ENCODE measurements at places on chromosomes 12 and 14.

DNA sequence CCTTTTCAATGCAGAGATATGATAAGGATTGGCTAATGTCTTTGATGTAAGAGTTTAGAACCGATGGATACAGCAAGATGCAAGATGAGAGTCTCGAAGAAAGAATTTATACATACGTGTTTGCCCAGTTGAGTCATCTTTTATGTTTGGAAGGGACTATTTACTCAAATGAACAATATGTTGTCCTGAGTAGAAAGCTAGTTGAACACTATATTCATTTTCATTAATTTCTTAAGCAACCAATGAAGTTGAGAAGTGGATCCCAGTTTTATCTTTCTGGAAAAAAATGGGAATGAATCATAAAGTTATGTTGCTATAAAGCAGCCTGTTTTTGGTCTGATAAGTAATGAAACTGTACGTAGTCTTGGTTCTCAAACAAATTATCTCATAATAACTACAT lies 1431.7 kb upstream of the FLRT2 start:
- DNase-seq, result no peak

DNA sequence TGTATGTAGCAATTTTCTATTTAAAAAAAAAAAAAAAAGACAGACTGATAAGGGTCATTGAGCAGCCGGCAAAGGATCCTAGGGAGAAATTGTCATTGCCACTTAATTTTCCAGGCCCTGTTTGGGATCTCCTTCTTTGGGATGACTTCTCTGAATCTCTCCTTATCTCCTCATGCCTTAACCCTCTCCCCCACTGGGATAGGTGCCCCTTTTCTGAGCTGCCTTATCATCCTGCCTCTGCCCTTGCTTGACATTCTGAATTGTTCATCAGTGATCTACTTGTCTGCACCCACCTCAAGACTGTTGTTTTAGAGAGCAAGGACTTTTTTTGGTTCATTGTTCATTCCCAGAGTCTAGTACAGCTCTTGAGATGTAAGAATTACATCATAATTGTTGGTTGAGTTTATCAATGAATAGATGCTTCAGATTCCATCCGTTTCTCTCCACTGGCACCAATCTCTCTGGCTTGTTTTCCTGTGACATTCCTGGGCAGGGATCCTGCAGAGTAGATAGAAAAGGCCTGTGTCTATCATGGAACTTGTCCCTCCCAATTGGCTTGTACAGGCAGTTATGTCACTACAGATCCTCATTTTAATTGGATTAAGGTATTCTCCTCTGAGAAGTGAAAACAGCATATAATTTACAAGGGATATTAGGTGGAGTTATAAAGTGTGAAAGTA lies 42.6 kb downstream of the SOCS2 start:
- no peak for DNase-seq

DNA sequence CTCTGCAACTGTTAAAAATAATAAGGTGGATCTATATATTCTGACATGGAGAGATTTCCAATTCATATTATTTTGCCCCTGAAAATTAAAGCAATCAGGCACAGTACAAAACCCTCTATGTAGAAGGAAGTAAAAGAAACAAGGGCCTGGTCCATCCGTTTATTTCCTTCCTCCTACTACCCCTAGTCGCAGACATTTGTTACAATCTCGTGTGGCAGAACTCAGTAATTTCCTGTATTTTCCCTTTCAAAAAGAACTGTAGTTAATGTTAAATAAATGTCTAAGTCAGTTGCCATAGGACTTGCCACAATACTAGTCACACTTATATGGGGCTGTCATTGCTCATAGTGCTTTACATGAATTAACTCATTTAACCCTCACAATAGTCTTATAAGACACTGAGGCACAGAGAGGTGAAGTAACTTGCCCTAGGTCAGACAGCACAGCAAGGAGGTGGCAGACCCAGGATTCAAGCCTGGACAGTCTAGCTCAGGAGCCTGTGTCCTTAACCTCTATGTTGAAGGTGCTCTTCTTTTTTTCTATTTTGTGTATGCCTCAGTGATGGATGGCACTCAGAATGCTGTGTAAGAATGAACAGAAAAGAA lies 24.2 kb downstream of the NINJ2 start:
- DNase-seq, result no peak

GRCh38 chr14:90523961-90524875 lies 127.4 kb downstream of the CALM1 start:
- DNase-seq, result no peak

GRCh38 chr14:97900196-97900854 lies 1103.1 kb downstream of the VRK1 start:
- DNase-seq, result no peak

- DNase-seq, result no peak
Observed at GRCh38 chr12:105850103-105850968, 288.4 kb downstream of the NUAK1 start.

DNA sequence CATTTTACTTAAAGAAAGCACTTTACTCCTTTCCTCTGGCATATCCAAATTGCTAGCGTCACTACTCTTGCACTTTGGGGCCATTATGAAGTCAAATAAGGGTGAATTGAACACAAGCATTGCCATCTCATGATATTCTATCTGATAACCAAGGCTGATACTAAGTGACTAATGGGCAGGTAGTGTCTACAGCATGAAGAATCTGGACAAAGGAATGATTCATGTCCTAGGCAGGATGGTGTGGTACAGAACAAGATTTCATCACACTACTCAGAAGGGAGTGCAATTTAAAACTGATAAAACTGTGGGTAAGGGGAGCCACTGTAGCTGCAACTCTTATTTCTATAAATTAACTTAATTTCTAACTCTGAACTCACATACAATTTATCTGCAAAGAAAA lies 7.7 kb upstream of the SLC6A15 start:
- DNase-seq, result no peak

- DNase-seq, result no peak
Observed at GRCh38 chr14:92199763-92200162, 78.0 kb downstream of the CPSF2 start.

DNA sequence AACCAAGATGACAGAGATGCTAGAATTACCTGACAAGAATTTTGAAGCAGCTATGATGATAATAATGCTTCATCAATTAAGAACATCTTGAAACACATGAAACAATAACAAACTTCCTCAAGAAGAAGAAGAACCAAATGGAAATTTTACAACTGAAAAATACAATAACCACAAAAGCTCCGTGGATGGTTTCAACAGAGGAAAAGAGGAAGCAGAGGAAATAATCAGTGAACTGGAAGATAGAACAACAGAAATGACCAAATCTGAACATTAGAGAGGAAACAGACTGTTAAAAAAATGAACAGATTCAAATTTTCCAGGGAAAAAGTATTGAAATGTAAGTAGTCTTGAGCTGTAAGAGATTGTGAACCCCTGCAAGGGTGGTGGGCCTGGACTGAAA lies 62.8 kb upstream of the SLC35F4 start:
- DNase-seq, result no peak

- DNase-seq, result no peak
Observed at GRCh38 chr14:20409226-20409625, 4.1 kb downstream of the TEP1 start.

DNA sequence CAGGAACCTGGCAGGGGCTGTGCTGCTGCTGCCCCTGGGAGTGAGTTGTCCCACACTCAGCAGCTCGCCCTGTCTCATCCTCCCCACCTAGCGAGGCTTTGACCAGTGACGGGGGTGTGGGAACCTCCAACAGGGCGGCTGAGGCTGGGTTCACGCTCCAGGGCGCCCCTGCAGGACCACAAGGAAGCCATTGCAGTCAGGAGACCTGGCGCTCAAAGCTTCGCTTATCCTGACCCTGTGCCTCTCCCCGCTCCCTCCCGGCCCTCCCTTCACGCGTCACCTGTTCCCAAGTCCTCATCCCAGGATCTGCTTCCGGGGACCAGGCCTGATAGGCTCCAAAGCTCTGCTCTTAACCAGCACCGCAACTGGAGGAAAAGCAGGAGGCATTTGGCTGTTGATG lies 272.0 kb upstream of the SFSWAP start:
- no peak for DNase-seq

DNA sequence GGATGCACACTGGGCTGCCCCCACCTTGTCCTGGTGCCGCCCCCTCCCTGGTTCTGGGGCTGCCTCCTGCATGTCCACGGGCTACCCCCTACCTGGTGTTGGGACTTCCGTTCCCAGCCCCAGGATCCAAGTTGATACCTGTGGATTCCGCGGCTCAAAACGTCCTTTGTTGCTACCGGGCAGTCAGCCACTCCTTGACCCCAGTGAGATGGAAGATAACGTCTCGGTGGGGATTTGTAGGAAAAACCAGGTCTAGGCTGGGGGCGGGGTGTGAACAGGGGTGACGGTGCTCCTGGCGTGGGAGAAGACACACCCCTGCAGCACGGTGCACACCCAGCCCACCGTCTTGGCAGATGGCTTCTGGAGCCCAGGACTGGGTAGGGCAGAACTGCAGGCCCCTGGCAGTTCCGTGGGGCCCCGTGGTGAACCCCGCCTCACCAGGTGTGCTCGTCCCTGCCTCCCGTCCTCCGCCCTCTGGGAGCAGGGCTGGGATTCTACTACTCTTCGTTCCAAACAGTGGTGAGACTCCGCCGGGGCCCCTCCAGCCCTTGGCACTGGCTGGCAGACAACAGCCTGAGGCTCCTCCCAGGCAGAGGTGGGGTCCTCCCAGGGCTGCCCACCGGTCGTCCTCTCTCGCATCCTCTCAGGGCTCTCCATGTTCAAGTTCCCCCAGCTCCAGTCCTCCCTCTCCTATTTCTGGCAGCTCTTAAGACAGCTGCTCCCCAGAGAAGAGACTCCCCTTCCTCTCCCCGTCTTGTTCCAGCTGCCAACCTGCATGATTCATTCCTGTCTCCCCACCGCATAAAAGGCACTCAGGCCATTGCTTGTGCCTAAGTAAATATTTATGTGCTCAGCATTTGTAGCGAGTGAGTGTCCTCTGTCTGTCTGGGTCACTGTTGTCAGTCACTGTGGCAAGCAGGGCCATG lies 75.5 kb downstream of the FBXL14 start:
- peak; percentile 54 for DNase-seq

GRCh38 chr12:97790281-97790680 lies 327.7 kb downstream of the RMST start:
- DNase-seq, result no peak

DNA sequence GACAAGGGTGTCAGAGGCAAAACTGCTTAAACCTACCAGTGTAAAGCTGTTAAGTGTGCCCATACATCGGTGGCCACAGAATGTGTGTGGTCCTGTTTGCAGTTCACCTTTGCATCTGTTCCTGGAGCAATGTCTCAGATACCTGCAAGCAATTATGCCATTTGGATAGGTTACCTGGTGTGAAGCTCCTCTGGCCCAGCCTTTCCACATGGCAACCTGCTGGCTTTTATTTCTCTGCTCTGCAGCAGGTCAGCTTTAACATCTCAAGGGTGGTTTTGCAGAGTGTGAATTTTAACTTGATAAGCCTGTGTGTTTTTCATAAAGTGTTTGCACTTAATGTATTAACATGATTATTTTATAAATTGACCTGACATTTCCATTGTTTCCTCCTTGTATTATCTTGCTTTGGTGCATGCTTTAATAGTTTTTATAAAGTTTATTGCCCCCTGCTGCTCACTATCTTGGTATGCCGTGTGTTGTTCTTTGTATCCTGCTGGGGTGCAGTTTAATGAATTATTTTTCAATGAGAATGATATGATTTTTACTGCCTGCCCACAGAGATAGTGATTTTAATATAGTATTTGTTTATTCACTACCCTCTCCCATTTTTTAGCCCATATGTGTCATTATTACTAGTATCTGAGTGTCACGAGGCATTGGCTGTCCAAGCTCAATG lies 403.8 kb downstream of the NPAS3 start:
- DNase-seq, result no peak

GRCh38 chr12:57472391-57472790 lies 7.3 kb downstream of the ARHGAP9 start:
- peak; percentile 3 for DNase-seq

GRCh38 chr14:104545151-104545941 lies 34.2 kb upstream of the C14orf180 start:
- DNase-seq, result peak; percentile 35

GRCh38 chr12:88518863-88519403 lies 61.3 kb downstream of the KITLG start:
- no peak for DNase-seq

GRCh38 chr14:68639000-68639757 lies 153.7 kb downstream of the ZFP36L1 start:
- no peak for DNase-seq

GRCh38 chr14:37087520-37087919 lies 84.9 kb downstream of the SLC25A21 start:
- DNase-seq, result no peak

- no peak for DNase-seq
Observed at GRCh38 chr14:80988192-80988591, 32.8 kb downstream of the TSHR start.

DNA sequence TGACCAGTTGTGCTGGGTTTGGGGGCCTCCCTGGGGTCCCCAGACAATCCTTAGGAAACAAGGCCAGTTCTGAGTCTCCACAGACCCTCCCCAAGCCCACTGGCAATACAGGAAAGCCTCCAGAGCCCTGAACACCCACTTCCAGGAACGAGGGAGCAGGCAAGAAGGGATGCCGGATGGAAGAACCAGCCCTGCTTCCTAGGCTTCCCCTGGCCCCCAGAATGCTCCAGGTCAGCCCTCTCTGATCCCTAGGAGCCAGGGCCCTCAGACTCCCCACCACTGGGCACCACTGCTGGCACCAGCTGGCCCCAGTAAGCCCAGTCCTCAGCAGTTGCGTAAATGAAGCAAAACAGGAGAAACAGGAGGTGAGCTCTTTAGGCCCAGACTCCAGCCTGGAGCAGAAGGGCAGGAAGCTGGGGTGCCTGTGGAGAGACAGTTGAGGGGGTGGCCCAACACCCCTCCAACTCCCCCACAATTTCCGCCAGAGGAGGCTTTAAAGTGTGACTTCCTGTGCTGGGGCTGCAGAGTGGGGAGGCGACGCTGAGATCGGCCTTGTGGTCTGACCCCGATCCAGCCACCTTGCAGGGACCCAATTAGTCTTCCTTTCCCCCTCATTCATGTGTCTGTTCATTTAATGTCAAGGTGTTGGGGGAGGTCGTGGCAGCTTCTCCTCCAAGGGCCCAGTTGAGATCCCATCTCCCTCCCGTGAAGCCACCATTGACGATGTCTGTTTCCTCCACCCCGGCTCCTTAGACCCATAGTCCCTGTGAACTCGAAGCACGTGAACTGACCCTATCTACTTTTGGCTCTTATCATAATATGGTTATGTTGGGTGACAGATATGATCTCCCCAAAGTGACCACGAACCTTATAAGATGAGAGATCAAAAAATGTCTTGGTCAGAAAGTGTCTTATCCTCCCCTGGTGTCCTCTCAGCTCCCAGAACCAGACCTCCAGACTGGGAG lies 4.7 kb downstream of the TNFRSF1A start:
- peak; percentile 53 for DNase-seq

- no peak for DNase-seq
Observed at GRCh38 chr14:92971601-92972180, 48.7 kb downstream of the CHGA start.

- no peak for DNase-seq
Observed at GRCh38 chr14:49677643-49678042, 10.4 kb downstream of the POLE2 start.

DNA sequence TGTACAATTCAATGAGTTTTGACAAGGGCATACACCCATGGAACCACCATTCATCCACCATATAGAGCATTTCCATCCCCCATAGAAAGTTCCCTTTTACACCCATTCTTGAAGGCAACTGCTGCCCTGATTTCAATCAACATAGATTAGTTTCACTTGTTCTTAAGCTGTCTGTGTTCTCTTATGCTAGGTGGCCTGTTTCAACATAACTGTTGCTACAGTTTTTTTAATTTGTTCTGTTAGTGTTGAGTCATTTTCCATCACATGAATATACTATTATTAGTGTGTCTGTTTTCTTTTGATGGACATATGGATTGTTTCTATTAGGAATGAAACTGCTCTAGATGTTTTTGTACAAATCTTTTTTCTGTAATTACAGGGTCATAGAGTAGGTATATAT lies 123.4 kb downstream of the PTPRQ start:
- no peak for DNase-seq

- no peak for DNase-seq
Observed at GRCh38 chr12:3634348-3634747, 118.6 kb downstream of the CRACR2A start.

All from right lobe of liver (tissue), 6 donors.